ENCODE measurements at places on chromosomes 6 and 20.

GRCh38 chr20:14126856-14127255 is 131.5 kb downstream of the MACROD2 start:
- DNase-seq = no peak

- DNase-seq = no peak
Measured at GRCh38 chr6:54018722-54019121, 92.5 kb upstream of the MLIP start.

DNA sequence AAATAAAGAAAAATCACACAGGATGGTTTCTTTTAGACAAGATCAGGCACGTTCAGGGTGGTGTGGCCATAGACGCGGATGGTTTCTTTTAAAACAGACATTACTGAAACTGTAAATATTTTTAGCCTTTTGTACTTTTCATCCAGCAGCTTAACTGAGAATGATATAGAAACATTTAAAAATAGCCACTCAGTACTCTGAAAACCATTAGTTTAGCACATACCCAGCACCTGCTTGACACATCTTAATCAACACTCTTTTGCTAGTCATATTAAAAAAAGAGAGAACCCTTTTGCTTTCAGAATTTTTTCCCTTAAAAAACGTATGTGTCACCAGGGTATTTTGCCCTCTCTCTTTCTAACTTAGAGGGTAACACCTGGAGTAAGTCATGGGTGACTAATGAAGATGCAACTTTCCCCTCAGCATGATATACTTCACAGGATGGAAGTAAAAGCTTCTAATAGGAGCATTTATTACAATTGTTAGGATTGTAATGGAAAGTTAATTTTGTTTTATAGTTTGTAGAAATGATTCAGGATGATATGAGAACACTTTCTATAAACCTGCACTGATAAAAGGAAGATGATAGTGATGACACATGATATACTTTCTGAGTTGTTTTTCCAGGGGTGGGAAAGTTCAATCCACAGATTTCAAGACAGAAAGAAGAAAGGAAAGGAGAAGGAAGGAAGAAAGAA is 45.2 kb downstream of the BACH2 start:
- no peak for DNase-seq

DNA sequence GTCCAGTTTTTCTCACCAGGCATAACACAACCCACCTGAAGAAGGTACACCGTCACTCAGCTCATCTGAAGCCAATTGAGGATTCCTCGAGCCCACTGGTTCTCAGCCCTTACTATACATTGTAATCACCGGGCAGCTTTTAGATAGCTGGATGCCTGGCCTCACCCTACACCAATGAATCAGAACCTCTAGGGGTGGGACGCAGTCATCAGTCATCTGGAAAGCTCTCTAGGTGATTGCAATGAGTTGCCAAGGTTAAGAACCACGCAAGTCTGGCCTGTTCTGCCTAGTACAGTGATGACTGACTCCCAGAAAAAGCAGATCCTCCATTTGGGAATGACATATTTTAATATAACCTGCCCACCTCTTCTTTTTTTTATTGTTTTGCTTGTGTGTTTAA is 41.1 kb downstream of the MC3R start:
- DNase-seq = no peak

DNA sequence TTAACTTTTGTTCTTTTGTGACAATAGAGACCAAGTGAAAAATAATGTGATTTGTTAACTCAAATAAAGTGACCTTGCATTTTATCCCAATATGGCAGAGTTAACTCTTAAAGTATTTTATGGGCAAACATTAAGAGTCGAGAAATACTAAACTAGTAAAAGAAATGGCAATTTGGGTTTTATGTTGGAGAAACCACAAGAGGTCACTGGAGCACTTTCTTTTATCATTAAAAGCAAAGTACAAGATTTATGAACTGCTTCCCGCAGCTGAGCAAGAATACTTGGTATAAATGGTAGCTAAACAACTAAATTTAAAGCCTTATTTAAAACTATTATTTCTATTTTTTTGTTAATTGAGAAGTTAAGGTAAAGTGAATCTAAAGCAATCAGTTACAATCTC is 33.5 kb upstream of the MCM9 start:
- DNase-seq = no peak

- no peak for DNase-seq
Measured at GRCh38 chr6:25612666-25613065, 39.3 kb upstream of the SCGN start.

DNA sequence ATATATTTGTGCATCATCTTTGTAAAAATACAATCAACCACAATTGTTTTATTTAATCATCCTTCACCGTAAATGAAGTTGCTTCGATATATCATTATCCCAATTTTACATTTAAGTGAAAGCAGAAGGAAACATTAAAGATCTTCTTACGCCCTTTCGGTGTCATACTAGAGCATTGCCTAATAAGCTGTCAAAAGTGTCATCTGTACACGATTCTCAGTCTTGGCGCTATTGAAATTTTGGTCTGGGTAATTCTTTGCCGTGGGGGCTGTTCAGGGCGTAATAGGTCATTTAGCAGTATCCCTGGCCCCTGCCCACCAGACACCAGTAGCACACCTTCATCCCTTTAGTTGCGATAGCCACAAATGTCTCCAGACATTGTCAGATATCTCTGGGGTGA is 40.4 kb upstream of the TMEM170B start:
- no peak for DNase-seq

All from cardiac septum (tissue), 1 donor.